ENCODE measurements at places on chromosomes 7 and 10. TPM values are rescaled to one million over a fixed set of nuclear protein-coding genes. Genes with fewer than 3 reads are reported as not detected.

TDRD1 gene
- not detected for total RNA-seq

COL13A1 gene
- total RNA-seq = not detected

GRCh38 chr10:13247246-13247645 is 13.1 kb upstream of the UCMA start:
- no peak overlapping the region for H3K4me3 ChIP-seq
- DNase-seq = no peak
- no peak overlapping the region for H3K27ac ChIP-seq
- no peaks in the 10 kb centered on the region for H3K27me3 ChIP-seq
- no peaks in the 10 kb centered on the region for H3K4me1 ChIP-seq

- H3K4me3 ChIP-seq = no peak overlapping the region
- H3K27me3 ChIP-seq = peaks cover 7% of the 10 kb centered on the region
- H3K4me1 ChIP-seq = no peaks in the 10 kb centered on the region
- H3K36me3 ChIP-seq = no peaks in the 10 kb centered on the region
- H3K27ac ChIP-seq = no peak overlapping the region
These were observed 47.2 kb downstream of the VAX1 start for GRCh38 chr10:117090834-117091233.

DNA sequence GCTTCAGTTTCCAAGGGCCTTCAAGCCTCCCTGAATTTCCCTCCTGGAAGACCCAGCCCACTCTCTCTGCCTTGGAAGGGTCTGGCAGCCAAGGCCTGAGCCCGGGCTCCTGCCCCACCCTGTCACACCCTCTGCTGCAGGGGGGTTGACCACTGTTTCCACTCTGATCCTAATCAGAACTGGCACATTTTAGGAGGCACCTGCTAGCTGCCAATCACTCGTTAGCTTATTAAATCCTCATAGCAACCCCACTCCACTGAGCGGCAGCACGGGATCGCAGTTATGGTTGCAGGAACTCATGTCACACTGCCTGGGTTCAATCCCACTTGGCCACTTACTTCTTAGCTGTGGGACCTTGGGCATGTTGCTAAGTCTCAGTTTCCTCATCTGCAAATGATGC is 12.9 kb downstream of the HSPB1 start:
- H3K4me3 ChIP-seq = no peak overlapping the region
- no peaks in the 10 kb centered on the region for H3K27me3 ChIP-seq
- DNase-seq = no peak
- no peaks in the 10 kb centered on the region for H3K36me3 ChIP-seq

DNA sequence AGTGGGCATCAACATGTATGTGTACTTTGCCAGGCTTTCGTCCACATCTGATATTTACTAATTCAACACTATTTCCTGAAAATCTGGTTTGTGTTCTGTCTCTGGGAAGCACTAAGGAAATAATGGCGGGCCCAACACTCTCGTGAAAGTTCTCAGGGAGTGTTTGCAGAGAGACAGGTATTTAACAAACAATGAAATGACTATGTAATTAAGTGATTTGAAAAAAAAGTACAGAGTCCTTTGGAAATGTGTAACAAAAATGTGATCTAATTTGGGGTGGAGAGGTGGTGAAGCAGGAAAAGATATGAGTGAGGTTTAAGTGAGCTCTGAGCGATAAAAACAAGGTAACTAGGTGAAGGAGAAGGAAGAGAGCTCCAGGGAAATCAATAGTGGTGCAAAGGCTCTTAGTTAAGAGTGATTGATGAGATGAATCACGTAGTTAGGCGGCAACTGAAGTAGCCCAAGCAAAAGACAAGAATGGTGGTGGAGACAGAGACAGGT is 95.3 kb upstream of the DNAJB12 start:
- DNase-seq = no peak
- H3K4me1 ChIP-seq = no peaks in the 10 kb centered on the region
- H3K36me3 ChIP-seq = no peaks in the 10 kb centered on the region
- H3K27ac ChIP-seq = no peak overlapping the region
- no peaks in the 10 kb centered on the region for H3K27me3 ChIP-seq
- no peak overlapping the region for H3K4me3 ChIP-seq
